T-helper 2 cell treated with Interferon-gamma antibody and Interleukin-4, amounts not matched to agents 5 μg/mL and 100 μg/mL, for 36 hours (primary cell): ENCODE measurements at places on chromosomes 5 and 9.
A peak's percentile ranks its signal among the peaks of the same experiment; 100 is the strongest.

DNA sequence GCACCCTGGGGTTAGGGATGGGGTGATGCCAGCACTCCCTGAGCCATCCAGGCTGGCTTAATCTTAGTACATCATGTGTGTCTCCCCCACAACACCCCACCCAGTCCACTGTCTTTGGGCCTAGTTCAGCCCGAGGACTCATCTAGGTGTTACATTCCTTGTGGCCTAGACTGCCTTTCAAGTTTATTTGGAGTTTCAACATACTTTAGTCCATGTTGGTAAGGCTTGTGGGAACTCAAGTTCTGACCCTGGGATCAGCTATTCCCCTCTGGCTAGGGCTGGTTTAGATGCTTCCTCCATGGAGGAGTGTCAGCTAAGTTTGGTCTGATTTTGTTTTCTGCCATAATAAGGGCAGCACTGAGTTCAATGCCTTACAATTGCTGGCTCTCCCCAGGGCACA is 302.4 kb downstream of the SMARCA2 start:
- H3K4me1 ChIP-seq: no peaks in the 10 kb centered on the region
- no peak for DNase-seq
- H3K27ac ChIP-seq: no peak overlapping the region
- no peak overlapping the region for H3K4me3 ChIP-seq
- no peaks in the 10 kb centered on the region for H3K36me3 ChIP-seq

DNA sequence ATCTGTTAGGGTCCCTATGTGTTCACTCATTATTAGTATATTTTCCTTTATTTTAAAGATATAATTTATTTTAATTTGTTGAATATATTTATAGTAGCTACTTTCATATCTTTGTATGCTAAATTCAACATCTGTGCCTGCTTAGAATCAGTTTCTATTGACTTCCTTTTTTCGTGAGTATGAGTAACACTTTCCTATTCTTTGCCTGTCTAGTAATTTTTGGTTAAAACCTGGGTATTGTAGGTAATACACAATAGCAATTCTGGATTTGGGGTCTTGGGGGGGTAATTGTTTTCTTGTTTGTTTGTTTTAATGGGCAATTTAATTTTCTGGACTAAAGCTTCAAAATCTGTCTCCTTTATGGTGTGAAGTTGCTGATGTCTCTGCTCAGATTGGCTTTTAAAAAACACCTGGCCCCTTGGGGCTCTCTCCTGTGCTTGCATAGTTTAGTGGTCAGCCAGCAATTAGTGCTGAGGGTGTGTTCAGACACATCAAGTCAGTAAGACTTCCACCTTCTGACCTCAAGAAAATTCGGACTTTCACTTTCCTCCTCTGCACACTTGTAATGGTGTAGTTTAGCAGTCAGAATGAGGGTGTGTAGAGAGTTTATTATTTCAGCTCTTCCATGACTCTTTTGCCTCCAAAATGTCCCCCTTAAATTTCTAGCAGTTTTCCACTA is 124.4 kb upstream of the MAP1B start:
- H3K36me3 ChIP-seq: no peaks in the 10 kb centered on the region
- H3K4me3 ChIP-seq: no peak overlapping the region
- H3K27ac ChIP-seq: no peak overlapping the region
- no peak for DNase-seq
- no peaks in the 10 kb centered on the region for H3K4me1 ChIP-seq

- no peak overlapping the region for H3K4me3 ChIP-seq
- no peaks in the 10 kb centered on the region for H3K36me3 ChIP-seq
- H3K4me1 ChIP-seq: peaks cover 17% of the 10 kb centered on the region
- DNase-seq: no peak
- H3K27ac ChIP-seq: no peak overlapping the region
Measured at GRCh38 chr5:143740956-143741355, 71.0 kb upstream of the HMHB1 start.

DNA sequence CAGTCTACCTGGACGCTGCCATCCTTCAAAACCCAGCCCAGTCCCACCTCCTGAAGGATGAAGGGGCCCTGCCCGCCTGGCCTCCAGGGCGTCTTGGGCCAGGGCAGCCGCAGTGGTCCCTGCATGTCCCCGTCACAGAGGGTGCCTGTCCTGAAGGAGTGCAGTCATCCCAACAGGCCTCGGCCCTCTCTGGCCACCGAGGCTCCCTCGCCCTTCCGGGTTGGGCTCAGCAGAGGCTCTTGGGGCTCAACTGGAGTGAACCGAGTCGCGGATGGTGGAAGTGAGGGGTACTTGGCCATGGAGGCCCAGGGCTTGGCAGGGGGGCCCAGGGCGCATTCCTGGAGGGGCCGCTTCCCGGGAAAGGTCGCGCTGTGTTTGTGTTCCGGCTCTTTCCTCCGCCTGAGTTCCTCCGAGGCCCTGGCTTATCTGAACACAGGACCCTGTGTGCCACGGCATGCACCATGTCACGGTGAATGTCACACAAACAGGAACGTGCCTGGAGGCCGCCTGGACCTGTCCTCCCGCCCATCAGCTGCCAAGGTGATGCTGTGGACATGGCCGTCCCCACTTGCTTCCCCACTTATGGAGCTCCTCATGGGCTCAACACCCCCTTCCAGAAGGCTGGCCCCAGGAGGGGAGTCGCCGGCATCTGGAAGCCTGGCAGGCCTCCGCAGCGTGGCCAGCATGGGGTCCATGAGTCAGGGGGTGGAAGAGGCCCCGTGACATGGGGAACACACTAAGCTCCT is 25.7 kb upstream of the OBP2B start:
- H3K27ac ChIP-seq: no peak overlapping the region
- no peaks in the 10 kb centered on the region for H3K36me3 ChIP-seq
- peaks cover 7% of the 10 kb centered on the region for H3K27me3 ChIP-seq

DNA sequence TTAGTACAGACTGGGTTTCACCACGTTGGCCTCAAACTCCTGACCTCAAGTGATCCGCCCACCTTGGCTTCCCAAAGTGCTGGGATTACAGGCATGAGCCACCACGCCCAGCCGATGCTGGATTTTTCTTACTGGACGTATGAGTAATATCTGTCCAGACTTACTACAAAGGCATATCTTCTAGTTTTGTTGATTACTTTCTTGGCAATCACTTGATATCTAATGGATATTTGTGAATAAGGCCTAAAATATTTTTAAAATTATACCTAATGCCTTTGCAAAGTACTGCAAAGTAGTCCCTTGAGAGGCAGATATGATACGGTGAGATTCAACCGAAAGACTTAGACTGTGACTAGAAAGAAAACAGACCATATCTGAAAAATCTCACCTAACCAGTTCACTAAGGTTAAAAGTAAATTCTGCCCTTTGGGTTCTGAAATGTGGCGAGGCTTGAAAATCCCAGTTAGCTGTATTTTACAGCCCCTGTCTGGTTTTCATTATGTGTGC is 152.1 kb downstream of the GNAQ start:
- no peak overlapping the region for H3K27ac ChIP-seq
- DNase-seq: no peak
- H3K36me3 ChIP-seq: peaks cover 14% of the 10 kb centered on the region
- H3K4me1 ChIP-seq: peaks cover 30% of the 10 kb centered on the region
- H3K27me3 ChIP-seq: no peaks in the 10 kb centered on the region

DNA sequence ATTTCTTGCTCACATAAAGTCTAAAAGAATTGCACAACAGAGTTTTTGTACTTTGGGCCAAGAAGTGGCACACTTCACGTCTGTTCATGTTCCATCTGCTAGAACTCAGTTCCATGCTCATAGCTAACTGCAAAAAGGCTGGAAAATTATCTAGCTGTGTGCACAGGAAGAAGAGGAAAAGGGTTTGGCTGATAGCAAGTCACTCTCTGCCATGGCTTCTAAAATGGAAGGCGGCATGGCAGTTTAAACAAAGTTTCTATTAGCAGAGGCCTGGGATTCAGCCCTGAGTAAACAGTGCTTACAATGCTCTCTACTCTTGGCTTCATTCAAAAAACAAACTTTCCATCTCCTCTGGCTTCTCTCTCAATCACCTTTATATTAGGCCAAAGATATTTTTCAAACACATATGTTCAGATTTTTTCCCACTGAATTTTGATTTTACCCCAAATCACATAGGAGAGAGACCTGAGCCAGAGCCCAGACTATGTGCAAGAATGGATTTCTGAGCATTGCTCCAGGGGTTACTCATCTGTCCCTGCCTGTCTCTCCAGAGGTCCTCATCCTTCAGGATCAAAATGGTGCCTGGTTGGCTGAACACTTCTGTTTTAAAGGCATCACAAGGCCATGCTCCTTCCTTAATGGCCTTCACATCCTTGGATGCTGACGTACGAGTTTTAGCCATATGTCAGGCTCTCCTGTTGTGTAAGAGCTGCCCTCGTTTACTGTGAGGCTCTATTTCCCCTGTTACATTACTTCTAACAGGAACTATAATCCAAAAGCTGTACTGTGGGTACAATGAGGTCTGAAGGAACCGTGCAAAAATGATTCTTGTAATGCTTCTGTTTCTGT is 226.6 kb downstream of the SAXO1 start:
- DNase-seq: no peak
- no peaks in the 10 kb centered on the region for H3K36me3 ChIP-seq
- no peaks in the 10 kb centered on the region for H3K4me1 ChIP-seq
- H3K27ac ChIP-seq: no peak overlapping the region

DNA sequence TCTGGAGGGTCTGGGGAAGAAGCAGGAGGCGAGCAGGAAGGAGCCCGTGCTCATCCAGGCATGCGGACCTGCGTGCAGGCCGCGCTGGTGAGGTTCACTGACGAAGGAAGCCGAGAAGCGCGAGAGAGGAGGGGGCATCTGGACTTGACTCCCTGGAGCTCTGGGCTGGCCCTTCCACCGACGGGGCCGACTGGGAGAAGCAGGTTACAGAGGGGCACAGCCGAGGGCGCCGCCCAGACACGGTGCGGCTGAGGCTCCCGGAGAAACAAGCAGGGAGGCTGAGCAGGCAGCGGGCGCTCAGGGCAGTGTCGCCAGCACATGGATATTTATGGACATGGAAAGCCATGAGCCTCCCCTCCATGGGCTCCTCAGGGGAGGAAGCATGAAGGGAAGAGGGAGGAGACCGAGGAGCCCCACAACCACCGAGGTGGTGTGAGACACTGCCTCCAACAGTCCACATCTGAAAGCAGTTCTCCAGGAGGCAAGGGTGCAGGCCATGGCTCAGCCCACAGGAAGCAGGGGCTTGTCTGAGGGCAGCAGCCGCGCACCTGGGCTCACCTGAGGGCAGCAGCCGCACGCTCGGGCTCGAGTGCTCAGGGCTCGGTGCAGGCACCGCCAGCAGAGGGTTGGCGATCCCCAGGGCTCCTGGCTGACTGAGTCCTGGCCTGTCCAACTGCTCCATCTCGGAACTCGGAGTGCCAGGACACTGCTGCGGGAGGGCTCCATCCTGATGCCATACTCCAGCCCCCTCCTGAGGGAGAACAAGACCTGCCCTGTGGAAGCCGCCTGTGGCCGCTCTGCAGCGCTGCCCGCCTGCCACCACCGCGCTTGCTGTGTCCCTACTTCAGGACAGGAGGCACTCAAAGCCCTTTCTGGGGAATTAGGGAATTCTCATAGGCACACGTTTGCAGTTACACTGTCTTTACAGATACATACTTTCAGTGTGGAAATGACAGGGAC is 15.7 kb upstream of the INPP5E start:
- H3K4me3 ChIP-seq: no peak overlapping the region
- H3K27ac ChIP-seq: no peak overlapping the region
- peaks cover 56% of the 10 kb centered on the region for H3K36me3 ChIP-seq
- H3K4me1 ChIP-seq: no peaks in the 10 kb centered on the region
- no peaks in the 10 kb centered on the region for H3K27me3 ChIP-seq

DNA sequence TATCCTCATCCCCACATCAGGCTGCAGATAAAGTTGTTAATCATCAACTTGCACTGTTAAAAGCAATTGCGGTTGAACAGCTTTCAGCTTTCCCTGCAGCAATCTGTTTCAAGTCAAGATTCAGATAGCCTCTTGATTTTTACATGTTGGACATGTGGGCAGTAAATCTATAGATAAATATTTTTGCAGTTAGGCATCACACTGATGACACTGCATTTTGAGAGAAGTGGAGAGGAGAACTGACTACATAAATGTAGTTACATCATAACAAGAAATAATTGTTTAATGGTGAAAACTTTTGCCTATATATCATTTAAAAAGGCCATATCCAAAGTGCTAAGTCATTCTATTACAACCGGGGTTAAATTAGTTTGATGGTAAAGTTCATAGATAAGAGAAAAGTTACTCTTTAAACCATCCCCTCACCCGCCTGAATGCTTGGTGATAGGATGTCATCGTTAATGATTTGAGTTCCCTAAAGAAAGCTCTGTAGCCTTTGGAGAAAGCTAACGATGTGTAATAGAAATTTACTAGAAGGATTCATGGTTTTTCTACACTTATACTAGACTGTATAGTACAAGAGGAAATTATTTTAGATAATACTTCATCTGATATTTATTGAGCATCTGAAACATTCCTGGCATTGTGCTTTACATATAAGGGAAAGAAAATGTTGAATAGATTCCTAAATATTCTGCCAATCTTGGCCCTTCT is 30.8 kb upstream of the ALDH1A1 start:
- no peak overlapping the region for H3K4me3 ChIP-seq
- H3K27ac ChIP-seq: no peak overlapping the region
- DNase-seq: no peak

- peak within 1 kb of the TSS; percentile 73 for H3K4me3 ChIP-seq
- peaks cover 25% of the 10 kb centered on the region for H3K4me1 ChIP-seq
- peaks cover 91% of the 10 kb centered on the region for H3K27me3 ChIP-seq
- peak within 1 kb of the TSS; percentile 60 for H3K27ac ChIP-seq
Measured at GRCh38 chr9:1050125-1050895, at the start of gene DMRT2. Gene DMRT2 (plus strand): TSS chr9:1050357. CDS start chr9:1051614, 1,257 bp downstream.

DNA sequence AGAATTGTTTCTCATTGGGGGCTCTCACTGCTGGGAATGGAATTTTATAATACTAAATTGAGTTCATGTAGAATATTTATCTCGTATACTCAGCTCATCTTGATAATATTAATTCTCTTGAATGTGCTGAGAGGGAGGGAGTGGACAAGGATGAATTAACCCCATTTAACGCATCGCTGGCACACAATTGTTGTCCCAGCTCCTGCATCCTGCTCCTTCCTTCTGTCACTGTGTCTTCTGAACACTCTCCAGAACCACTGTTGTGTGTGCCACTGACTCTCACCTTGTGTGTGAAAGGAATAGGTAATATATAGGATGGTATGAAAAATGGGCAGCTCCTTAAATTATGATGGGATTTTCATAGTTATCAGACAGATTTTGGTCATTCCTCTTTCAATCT is 267.3 kb downstream of the MTRR start:
- no peak for DNase-seq
- H3K4me3 ChIP-seq: no peak overlapping the region
- no peaks in the 10 kb centered on the region for H3K4me1 ChIP-seq
- no peak overlapping the region for H3K27ac ChIP-seq

GRCh38 chr9:73210886-73211666 is 59.4 kb downstream of the ANXA1 start:
- H3K27ac ChIP-seq: no peak overlapping the region
- DNase-seq: no peak
- H3K27me3 ChIP-seq: peaks cover 9% of the 10 kb centered on the region
- H3K36me3 ChIP-seq: no peaks in the 10 kb centered on the region
- no peak overlapping the region for H3K4me3 ChIP-seq

GRCh38 chr9:134908524-134909309 is 9.0 kb downstream of the FCN1 start:
- H3K27me3 ChIP-seq: peaks cover 16% of the 10 kb centered on the region
- no peaks in the 10 kb centered on the region for H3K4me1 ChIP-seq
- H3K4me3 ChIP-seq: no peak overlapping the region
- DNase-seq: no peak
- no peaks in the 10 kb centered on the region for H3K36me3 ChIP-seq
